ENCODE measurements at places on chromosomes 13 and 19.

GRCh38 chr19:5025027-5025426 lies 56.1 kb downstream of the KDM4B start:
- no peak for DNase-seq

DNA sequence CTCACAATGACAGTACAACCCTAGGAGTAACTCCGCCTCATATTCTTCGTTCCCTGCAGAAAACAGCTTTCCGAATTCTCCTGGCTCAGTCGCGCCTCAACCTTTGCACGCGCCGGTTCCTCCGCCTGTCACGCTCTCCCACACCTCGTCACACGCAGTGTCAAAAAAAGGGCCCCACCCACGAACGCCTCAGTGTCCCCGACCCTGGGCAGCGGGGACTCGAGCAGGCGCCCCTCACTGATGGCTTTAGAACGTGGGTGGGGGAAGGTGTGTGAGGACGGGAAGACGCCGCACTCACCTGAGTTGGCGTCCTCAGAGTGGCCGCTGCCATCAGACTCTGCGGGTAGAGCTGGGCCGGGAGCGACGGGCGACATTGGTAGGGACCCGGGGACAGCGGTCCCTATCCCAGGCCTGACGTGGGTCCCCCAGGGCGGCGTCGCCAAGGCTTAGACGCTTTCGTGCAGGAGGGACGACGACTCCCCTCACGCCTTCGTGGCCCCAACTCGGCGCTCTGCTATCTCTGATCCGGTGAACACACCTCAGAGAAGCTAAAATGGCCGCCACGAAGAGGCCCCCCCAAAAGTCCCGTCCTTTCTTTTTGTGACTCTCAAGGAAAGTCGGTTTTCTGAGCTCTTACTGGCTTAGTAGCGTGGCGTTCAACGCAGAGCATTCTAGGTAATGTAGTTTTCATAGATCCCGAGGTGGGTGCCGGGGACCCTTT lies at the start of gene ZNF154:
Gene ZNF154 (minus strand): TSS at position 564 of the 721 bp plus-strand sequence. CDS start 233 bp downstream, at position 331.
- DNase-seq = peak; percentile 38

- no peak for DNase-seq
Observed at GRCh38 chr19:30968210-30968609, 381.0 kb downstream of the TSHZ3 start.

DNA sequence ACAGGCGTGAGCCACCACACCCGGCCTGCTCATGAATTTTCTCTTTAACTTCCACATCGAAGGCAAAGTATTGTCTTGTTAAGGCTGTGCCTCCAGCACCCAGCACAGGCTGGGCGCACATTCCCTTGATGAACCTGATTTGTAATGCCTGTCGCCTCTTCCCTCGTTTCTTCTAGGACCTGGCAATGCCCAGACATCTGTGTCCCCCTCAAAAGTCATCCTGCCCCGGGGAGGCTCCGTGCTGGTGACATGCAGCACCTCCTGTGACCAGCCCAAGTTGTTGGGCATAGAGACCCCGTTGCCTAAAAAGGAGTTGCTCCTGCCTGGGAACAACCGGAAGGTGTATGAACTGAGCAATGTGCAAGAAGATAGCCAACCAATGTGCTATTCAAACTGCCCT lies 3.7 kb downstream of the ICAM1 start:
- no peak for DNase-seq

- no peak for DNase-seq
Observed at GRCh38 chr13:53920916-53921315, 892.3 kb downstream of the OLFM4 start.

DNA sequence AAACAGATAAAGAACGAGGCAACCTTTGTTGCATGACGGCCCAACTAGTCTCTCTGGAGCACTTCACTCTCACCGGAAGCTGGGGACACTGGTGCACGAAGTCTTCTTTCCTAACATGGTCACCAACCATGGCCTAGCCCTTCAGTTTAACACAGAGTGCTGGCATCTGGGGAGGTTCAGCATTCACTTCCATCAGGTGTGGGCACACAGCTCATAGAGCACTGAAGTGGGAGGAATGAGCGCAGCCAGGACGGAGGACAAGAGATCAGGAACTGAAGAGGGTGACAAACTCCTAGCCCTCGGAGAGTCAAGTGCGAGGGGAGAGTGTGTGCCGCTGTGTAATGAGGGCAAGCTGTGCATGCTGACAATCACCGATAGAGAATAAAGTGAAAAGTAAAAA lies 92.4 kb downstream of the CDADC1 start:
- no peak for DNase-seq

DNA sequence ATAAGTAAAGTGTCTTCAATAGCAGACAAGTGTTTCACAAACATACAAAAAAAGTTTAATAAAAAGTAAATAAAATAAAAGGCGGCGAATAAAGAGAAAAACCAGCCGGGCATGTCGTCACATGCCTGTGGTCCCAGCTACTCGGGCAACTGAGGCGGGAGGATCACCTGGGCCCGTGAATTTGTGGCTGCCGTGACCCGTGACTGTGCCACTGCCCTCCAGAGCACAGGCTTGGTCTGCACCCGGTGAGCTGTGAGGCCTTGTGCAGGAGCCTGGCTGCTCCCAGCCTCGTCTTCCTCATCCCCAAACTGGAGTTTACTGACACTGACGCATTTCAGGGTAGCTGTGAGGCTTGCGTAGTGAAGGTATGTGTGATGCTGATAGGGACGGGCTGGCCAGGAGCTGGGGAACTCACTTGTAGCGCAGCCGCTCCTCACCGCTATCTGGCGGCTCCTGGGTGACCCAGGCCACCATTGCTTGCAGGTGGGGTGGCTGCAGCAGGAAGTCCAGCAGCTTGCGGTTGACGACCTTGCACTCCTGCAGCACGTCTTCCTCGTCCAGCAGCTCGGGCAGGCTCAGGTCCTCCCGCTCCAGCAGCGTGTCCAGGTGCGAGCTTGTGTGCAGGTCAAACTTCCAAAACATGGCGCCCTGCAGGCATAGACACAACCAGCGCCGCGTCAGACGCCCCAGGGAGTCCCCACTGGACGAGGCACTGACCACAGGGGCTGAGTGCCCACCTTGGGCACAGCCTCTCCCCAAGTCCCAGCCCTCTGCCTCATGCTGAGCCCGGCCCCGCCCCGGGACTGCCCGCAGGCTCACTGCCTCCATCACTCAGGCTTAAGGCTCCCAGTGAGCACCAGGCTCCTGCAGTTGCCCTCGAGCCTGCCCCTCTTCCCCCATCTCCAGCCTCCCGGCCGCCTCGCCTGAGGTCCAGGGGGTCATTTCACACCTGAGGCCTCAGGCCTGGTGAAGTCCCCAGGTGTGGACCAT lies 12.1 kb downstream of the PPP6R1 start:
- no peak for DNase-seq

- DNase-seq = no peak
Observed at GRCh38 chr13:79246578-79246949, 159.5 kb downstream of the RBM26 start.

GRCh38 chr13:33123066-33123859 lies 107.0 kb downstream of the KL start:
- no peak for DNase-seq

DNA sequence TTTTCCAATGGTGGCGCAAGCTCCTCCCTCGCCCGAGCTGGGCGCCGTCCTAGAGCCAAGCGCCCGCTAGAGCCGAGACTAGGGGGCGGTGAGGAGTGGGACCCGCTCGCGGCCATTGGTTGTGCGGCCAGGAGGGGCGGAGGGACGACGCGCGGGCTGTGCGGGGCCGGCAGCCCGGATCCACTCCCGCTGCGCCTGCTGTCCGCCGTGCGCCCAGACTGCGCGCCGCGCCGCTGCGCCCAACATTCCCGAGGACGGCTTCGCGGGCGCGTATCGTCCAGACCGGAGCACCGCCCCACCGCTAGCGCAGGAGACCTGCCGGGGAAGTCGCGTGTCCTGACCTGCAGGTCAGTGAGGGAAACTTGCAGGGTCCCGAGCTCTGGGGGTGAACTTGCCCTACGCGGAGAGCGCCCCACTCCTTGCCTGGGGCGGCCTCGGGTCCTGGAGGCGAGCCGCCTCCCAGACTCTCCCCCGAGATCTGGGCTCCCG lies at the start of gene SERTM1:
Gene SERTM1 (plus strand): TSS at position 183 of the 489 bp plus-strand sequence. CDS start 21,059 bp downstream, outside the sequence.
- DNase-seq = no peak

- peak; percentile 53 for DNase-seq
Observed at GRCh38 chr13:31038834-31039552, 106.5 kb downstream of the TEX26 start.

DNA sequence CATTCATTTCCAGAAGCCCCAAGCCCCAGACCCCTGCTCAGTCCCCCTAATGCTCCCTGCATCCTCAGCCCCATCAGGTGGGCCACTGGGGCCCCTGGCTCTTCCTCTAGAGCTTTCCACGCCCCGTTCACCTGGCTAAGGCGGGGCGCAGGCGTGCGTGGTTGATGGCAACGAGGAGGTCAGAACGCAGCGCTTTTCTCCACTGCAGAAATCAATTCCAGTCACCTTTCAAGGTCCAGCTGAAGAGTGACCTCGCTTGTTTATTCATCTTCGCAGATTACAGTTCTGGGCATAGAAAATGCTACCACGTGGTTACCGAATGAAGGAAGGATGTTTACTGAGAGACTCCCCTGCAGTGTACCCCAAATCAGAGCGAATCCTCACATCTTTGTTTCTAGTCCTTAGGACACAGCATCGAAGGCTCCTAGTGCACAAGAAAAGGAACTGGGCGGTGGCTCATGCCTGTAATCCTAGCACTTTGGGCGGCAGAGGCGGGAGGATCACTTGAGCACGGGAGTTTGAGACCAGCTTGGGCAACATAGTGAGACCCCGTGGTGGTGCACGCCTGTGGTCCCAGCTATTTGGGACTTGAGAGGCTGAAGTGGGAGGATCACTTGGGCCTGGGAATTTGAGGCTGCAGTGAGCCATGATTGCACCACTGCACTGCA lies 828 bp upstream of the PBX4 start:
- no peak for DNase-seq

DNA sequence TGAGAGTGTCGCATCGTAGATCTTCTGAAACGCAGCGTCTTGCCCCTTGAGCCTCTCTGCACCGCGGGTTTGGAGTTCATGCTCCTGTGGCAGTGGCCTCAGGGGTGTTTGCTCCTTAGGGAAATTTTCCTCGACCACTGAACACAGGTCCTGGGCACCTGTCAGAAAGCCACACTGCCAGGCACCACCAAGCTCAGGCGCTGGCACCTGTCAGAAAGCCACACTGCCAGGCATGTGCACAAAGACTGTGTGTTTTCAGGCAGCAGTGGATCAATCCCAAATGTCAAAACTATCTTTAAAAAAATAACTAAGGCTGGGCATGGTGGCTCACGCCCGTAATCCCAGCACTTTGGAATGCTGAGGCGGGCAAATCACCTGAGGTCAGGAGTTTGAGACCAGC lies 87.1 kb downstream of the ATP11A start:
- DNase-seq = no peak

GRCh38 chr13:49464621-49465325 lies 20.7 kb downstream of the SETDB2 start:
- no peak for DNase-seq

- peak; percentile 63 for DNase-seq
Observed at GRCh38 chr19:2266183-2266993, 10.2 kb upstream of the JSRP1 start.

- DNase-seq = no peak
Observed at GRCh38 chr13:64540468-64540867, 2689.7 kb downstream of the PCDH9 start.

Measured in activated CD4-positive, alpha-beta memory T cell treated with anti-CD3 and anti-CD28 coated beads for 36 hours (primary cell).